NCI-H2171 treated with DMSO at 0.1 percent for 48 hours (cell line): ENCODE measurements at places on chromosomes 5 and 9.

DNA sequence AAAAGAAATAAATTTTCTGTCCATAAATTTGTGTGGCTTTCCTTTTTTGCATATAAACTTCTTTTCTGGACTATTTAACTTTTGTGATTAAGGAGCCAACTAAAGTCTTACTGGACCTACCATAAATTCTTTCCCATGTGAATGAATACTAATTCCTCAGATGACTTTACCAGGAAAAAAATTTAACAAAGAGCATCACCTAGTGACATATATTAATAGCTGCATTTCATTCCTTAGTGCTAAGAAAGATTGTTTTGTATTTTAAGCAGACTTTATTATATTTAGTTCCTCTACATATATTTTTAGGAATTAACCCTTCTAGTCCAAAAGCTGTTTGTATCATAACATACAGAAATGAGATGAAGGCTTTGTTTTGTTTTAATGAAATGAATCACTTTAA, 64.4 kb downstream of the C9orf85 start:
- DNase-seq = peak; percentile 3

GRCh38 chr5:58453306-58453705, 6.6 kb downstream of the PLK2 start:
- no peak for DNase-seq

DNA sequence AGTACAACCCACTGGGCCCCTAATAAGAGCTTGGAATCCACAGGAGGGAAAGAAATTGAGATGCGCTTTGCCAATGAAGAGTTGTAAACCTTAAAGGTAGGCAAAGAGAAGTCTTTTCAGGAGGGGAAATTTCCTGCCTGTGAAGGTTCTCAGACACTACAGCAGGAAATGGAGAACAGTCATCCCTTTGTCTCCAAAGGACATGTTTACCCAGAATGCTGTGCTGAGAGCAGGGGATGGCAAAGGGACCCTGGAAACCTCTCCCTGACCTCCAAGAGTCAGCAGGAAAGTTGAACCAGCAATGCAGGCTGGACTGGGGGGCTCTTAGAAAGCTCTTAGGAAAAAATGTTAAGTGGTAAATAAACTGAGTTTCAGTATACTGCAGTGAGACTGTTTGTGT, 103.2 kb downstream of the AK8 start:
- no peak for DNase-seq

DNA sequence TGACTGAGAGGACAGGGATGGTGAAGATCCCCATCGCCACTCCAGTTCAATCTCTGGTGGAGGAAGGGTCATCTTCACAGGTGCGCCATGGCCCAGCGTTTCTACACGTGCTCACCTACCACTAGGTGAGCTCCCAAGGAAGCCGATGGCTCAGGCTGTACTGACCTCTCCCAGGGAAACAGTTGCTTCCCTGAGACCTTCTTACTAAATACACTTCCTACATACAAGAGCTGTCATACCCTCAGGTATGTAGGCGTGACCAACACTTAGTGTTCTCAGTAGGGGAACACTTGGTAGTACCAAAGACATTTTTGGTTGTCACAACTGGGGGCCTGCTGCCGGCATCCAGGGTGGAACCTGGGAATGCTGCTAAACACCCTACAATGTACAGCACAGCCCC, 75.2 kb downstream of the TENT4A start:
- no peak for DNase-seq

GRCh38 chr5:87924436-87924835, 344.2 kb downstream of the TMEM161B start:
- no peak for DNase-seq
